ENCODE measurements at places on chromosomes 2 and 18.

GRCh38 chr2:74582184-74582583 is 27.7 kb downstream of the DOK1 start:
- DNase-seq: no peak

- no peak for DNase-seq
Measured at GRCh38 chr2:209681201-209681735, 90.4 kb upstream of the UNC80 start.

DNA sequence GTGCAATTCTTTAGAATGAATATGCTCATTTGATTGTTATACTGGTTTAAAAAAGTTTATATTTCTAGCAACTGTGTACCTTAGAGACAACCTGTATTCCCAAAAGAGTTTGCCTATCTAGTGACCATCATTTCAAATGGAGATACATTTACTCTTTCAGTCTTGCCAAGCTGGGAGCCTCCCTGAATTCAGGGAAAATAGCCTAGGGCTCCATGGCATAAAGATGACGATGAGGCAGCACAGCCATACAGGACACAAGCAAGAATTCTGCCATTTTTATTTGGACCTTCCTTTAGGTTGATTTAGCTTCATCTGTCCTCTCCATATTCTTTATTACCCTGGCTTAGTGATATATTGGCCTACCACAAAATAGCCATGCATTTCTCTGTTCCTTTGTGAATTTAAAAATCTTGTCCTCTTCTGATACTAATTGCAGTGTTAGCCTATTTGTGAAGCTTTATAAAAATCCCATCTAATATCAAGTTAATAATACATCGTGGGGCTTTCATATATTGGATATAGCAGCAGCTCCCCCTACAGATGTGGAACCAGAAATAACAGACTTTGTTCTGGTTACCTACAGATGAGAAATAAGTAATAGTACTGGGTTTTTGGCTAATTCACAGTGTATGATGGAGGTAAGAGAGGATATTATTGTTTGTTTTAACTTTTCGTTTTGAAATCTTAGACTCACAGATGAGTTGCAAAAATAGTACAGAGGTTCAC is 1661.9 kb upstream of the PIK3C3 start:
- peak; percentile 17 for DNase-seq

DNA sequence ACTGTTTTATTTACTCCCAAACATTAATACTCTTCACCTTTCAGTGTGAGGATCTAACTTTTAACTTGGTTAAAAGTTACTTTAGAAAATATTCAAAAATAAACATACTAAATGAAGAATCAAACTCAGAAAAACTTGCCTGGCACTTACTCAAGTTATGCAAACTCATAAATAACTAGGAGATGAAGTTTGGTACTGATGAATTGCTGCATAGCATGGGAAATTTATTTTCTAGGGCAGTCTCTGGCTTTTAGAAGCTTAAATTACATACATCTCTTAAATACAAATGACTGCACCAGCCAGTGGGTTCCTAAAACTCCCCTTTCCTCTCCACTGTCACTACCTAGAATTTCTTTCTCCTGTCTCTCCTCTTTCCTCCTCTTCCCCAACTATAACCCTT is 46.7 kb upstream of the CREB1 start:
- DNase-seq: no peak

GRCh38 chr2:105580216-105580615 is 164.5 kb upstream of the NCK2 start:
- no peak for DNase-seq
